ENCODE measurements at places on chromosomes 11 and 22. TPM values are rescaled to one million over a fixed set of nuclear protein-coding genes. Genes with fewer than 3 reads are reported as not detected.

DNA sequence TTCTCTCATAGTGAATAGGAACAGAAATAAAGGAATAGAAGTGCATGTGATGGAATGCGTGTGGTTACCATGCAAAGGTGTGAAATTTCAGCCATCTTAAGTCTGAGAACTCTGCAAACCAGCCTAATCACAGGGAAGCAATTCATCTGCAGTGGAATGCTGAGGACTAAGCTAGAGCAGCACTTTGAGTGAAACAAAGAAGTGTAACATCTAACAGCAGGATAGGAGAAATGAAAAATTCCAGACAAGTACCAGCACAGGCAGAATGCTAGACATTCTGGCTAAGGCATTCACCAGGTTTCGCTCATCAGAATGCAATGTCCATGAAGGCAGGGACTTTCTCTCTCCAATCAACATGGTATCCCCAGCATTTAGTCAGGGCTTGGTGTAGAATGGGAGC, 41.2 kb upstream of the SLC36A4 start:
- no peaks in the 10 kb centered on the region for H3K36me3 ChIP-seq
- no peak for DNase-seq
- H3K4me1 ChIP-seq, result peaks cover 7% of the 10 kb centered on the region
- no peak overlapping the region for H3K4me3 ChIP-seq
- H3K27ac ChIP-seq, result no peak overlapping the region

The RIMBP3B gene
- not detected for total RNA-seq

GRCh38 chr22:29700206-29700899, 19.4 kb upstream of the CABP7 start:
- peaks cover 21% of the 10 kb centered on the region for H3K4me1 ChIP-seq
- DNase-seq, result no peak
- H3K36me3 ChIP-seq, result peaks cover 10% of the 10 kb centered on the region
- peaks cover 54% of the 10 kb centered on the region for H3K27me3 ChIP-seq
- H3K4me3 ChIP-seq, result no peak overlapping the region

- H3K36me3 ChIP-seq, result peaks cover 63% of the 10 kb centered on the region
- no peak overlapping the region for H3K27ac ChIP-seq
- DNase-seq, result peak; percentile 36
- peaks cover 25% of the 10 kb centered on the region for H3K4me1 ChIP-seq
- no peak overlapping the region for H3K4me3 ChIP-seq
Observed at GRCh38 chr11:71500601-71501021, 26.5 kb upstream of the KRTAP5-7 start.

- peak; percentile 59 for DNase-seq
- no peaks in the 10 kb centered on the region for H3K4me1 ChIP-seq
Observed at GRCh38 chr22:43884600-43885318, 7.1 kb downstream of the PNPLA5 start.

Measured in left ventricle myocardium inferior (tissue), 1 donor.